ENCODE measurements at places on chromosomes 2 and 18.

GRCh38 chr18:61350578-61350977, 17.3 kb downstream of the CDH20 start:
- no peak for DNase-seq

DNA sequence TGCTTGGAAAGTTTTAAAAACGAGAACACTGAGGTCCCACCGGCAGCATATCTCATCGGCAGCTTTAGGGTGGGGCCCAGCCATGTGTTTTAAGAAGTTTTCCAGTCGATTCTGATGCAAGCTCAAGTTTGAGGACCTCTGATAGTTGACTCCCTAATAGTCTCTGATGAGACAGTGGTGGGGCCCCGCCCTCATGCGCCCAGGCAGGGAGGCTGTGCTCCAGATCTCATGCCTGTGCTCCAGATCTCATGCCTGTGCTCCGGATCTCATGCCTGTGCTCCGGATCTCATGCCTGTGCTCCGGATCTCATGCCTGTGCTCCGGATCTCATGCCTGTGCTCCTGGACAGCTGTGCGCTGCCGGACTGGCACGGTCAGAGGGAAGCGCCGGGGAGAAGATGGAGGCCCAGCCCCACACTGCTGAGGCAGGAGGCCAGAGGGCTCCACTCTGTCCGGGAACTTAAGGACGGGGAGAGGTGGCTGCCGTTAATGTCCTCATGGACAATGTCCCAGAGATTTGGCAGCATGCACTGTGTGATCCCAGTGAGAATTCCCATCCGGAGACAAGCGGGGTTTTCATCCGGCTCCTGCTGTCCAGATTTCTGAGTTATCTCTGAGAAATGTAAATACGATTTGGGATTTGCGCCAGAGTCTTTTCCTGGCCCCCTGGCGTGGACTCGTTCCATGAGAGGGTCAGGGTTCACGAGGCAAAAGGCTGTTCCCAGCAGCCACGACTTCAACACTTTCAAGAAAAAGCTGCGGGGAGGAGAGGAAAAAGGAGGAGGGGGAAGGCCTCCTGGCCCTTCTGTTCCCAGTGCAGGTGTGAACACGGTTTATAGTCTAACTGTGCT, 9.4 kb upstream of the COLEC11 start:
- DNase-seq: no peak

DNA sequence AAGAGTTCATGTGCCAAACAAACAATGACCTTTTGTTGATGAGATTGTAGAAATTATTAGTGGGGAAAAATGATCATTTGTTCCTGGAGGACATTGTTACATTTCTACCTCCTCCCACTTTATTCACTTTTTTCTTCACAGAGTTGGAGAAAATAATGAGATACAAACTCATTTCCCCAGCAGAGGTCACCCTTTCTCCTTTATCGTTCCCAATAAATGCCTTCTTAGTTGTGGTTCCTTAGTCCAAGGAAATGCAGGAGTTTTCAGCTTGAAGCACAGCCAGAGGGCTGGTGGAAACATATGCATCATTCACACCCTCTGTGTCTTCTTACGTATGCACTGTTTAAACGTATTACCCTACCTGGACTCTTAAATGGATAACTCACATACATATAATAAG, 108.8 kb downstream of the SLC4A3 start:
- no peak for DNase-seq

GRCh38 chr2:80242355-80242910, 62.1 kb downstream of the LRRTM1 start:
- DNase-seq: no peak

DNA sequence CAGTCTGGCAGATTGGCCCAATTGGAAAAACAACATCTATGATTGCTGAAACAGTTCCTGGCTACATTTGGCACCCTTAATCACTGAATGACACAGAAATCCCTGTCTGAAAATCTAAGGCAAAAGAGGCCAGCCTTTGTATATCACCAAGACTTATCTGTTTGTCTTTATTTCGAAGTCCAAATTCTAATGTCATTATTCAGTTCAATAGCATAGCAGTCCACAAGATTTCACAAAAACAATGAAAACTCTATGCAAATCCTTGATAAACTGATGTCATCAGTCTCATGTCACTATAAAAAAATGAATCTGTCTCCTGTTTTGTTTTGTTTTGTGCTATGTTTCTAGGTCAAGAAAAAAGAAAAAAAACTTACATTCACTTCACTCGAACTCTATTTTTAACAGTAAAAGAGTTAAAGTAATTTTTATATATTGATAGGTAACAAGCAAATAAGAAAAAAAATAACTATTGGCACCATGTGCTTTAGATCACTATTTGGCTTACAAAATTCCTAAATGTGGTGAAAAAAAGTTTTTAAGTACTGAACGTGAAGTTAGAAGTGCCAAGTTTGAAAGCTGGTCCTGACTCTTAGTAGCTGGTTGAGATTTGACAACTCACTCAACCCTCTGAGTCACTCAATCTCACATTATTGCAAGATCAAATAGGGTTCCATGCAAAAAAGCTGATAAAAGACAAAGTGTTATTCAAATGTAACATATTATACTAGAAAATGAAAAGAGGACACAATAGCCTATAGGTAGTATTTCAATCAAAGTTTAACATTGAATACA, 359.3 kb downstream of the IRS1 start:
- no peak for DNase-seq

- peak; percentile 30 for DNase-seq
Measured at GRCh38 chr18:51196118-51196810, 1.2 kb downstream of the MEX3C start.

DNA sequence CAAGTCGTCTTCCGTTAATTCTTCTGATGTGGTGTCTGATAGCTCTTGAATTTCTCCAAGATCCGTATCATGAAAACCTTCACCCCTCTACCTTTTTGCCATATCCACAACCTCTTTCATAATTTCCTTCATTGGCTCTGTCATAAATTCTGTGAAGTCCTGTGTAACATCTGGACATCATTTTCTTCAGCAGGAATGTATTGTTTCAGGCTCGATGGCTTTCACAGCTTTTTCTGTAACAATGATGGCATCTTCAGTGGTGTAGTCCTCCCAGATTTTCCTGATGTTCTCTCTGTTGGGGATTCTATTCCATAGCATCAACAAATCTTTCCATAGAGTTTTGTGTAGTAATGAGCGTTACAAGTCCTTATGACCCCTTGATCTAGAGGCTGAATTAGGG, 114.2 kb upstream of the EML6 start:
- DNase-seq: no peak

DNA sequence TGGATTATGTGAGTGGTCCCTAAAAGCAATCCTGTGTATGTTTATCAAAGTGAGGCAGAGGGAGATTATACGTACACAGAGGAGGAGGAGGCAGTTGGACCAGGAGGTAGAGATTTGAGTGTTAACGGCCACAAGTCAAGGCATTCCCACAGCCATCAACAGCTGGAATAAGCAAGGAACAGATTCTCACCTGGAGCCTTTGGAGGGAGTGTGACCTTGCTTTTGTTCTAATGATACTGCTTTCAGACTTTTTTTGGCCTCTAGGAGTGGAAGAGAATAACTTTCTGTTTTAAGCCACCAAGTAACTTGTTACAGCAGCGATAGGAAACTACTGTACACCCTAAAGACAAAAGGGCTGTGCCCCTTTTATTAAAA, 18.1 kb downstream of the LCLAT1 start:
- no peak for DNase-seq

DNA sequence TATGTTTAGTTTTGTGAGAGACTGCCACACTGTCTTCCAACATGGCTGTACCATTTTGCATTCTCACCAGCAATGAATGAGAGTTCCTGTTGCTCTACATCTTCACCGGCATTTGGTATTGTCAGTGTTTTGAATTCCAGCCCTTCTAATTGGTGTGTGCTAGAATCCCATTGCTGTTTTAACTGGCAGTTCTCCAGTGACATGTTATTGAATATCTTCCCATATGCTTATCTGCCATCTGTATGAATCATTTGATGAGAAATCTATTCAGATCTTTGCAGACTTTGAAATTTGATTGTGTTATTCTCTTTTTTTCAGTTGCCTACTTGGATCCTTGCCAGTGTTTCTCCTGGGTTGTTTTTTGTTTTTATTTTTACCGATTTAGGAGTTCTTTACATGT, 99.0 kb downstream of the SNTG2 start:
- DNase-seq: no peak

GRCh38 chr18:45939236-45939635, 27.9 kb downstream of the EPG5 start:
- DNase-seq: no peak

DNA sequence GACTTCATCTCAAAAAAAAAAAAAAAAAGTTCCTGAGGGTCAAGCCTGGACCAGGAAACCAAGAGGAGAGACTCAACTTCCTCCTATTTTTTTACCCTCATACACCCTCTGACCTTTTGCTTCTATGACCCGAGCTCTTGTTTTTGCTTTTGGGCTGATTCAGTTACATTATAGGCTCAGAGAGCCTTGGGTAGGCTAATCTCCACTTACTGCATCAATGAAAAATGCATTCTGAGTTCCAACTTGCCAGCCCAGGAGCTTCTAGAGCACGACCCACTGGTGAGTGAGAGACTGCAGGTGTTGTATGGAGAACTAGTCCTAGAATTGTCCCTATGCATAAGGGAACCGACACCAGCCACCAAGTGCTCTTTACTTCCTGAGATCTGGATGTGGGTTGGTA, 91.1 kb downstream of the CABLES1 start:
- no peak for DNase-seq

DNA sequence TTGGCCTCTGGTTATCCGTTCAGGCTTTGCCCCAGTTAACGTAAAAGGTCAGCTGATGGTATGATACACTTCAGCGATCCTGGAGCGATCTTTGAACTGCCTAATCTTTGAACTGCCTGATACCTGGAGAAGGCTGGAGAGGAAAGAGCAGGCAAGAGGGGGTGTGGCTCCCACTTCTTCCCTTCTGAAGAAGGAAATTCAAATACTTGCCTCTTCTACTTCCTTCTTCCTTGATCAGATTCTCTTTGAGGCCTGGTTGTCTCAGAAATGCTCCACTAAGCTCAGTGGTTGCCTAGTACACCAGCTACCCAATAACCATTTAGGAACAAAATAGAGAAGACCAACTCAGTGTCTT, 619 bp downstream of the GALM start:
- DNase-seq: no peak

GRCh38 chr2:62363166-62363565, 142.8 kb downstream of the TMEM17 start:
- DNase-seq: no peak

DNA sequence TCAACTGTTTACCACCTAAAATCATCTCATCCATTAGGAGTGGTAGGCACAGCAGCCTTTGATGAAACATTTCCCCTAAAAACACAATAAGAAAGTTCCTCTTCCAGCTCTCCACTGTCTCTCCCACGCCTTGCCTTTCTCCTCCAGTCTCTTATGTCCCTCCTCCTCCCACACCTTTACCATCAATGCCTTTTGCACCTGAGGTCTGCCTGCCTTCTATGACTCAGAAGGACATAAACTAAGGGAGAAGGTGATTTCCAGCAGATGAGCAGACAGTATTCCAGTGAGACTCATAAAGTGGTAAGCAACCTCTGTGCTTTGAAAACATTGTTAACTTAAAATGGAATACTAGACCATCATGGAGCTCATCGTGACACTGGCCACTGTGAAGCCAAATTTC, 34.2 kb upstream of the NDUFV2 start:
- DNase-seq: no peak

DNA sequence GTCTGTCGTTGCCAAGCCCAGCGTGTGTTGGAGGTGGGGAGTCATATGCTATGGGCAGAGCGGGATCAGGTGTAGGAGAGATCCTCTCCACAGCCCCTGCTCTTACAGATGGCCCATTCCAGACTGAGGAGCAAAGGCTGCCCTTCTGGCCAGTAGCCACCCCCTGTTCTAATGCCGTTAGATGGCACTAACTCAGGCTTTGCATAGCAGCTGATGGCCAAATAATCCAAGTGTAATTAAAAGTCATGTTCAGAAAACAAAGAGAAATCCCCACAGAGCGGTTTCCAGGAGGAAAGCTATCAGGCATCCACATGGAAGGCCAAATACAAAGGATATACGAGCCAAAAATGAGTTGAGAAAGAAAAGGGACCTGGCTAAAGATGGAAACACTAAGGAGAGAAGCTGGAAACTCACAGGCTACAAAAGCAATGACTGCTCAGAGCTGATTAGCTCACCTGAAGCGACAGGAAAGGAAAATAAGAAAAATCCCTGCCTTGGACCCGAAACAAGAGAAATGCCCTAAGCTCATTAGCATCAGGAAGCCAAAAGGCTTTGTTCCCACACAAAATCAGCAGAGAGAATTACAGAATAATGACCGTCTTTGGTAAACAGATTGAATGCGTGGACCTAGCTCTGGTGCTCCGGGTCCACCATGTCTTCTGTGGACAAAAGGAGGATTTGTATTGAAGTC, 1002.4 kb upstream of the KLHL29 start:
- DNase-seq: no peak

DNA sequence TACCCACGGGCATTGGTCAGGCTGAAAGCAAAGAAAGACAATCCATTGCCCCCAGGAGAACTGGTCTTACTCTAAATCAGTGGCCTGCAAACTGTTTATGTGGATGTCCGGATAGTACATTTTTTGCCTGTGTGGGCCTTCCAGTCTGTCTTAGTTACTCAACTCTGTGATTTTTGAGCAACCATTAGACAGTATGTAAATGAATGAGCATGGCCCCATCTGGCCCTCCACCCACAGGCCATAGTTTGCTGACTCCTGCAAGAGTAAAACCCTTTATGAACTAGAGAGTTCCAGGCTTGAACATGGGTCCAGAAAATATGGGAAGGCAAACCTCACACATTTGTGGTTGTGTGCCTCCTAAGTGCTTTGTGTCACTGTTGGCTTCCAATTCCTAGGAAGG, 55.7 kb upstream of the CYP1B1 start:
- no peak for DNase-seq

DNA sequence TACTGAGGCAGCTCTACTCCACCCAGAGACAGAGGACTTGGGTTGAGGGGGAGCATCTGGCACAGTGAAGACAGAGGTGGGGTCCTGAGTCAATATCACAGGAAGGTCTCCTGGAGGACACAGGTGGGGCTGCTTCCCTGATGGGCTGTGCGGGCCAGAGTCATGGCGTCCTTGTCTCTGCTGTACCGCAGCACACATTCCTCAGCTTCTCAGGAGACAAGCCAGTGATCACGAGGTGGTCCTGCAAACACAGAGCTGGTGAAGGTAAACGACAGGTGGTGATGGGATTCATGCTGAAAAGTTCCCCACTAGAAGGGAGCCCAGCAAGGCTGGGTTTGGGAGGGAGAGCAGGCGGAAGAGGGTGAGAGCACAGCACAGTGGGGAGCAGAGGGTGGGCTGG, 9.7 kb downstream of the TCF23 start:
- DNase-seq: no peak

- no peak for DNase-seq
Measured at GRCh38 chr2:125634662-125635061, 1021.3 kb upstream of the GYPC start.

DNA sequence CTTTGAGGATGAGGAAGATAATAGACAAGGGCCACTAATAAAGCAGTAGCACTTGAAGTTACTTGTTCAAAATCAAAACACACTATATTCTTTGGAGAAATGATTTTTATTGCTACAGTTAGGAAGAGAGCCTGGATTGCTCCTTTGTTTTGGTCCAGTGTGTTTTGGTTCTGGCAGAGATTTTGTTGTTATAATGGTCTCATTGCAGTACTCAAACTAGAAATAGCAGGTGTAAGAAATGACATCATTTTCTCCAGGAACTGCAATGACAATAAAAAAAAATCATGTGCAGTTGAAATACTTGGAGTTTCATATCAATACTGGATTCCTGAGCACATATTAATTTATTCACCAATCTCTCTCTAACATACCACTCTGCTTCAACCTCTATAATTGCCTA, 490.3 kb downstream of the CCDC85A start:
- no peak for DNase-seq

GRCh38 chr2:182163878-182164277, 178.2 kb downstream of the PPP1R1C start:
- no peak for DNase-seq

- no peak for DNase-seq
Measured at GRCh38 chr2:31414601-31415241, at the start of gene XDH. TSS of gene XDH (minus strand) at chr2:31414742. CDS start at chr2:31414666, 76 bp downstream.
